Stimulated activated CD4-positive, alpha-beta T cell treated with anti-CD3 and anti-CD28 coated beads, Interleukin-4, amount 100 ng/mL, for 48 hours (primary cell): ENCODE measurements at places on chromosomes 2 and 18.

GRCh38 chr2:59529726-59530125 is 1023.7 kb downstream of the BCL11A start:
- no peak for DNase-seq

- DNase-seq: no peak
Measured at GRCh38 chr2:142873831-142874287, 3.6 kb upstream of the KYNU start.

GRCh38 chr18:741931-742512 is 29.6 kb upstream of the ENOSF1 start:
- DNase-seq: no peak

DNA sequence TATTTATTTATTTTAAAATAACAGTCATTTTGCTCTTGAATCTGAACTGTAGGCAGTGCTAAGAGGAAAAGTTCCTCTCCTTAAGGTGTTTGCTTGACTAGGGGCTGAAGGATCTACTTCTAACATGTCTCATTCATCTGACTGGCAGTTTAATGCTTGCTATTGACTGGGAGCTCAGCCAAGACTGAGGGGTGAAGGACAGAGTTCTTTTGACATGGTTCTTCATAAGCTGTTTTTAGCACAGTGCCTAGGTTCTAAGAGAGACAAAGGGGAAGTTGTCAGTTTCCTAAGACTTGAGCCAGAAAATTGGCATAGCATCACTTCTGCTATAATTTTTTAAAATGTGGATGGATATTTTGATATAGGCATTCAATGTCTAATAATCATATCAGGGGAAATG is 73.0 kb downstream of the COMMD1 start:
- no peak for DNase-seq

DNA sequence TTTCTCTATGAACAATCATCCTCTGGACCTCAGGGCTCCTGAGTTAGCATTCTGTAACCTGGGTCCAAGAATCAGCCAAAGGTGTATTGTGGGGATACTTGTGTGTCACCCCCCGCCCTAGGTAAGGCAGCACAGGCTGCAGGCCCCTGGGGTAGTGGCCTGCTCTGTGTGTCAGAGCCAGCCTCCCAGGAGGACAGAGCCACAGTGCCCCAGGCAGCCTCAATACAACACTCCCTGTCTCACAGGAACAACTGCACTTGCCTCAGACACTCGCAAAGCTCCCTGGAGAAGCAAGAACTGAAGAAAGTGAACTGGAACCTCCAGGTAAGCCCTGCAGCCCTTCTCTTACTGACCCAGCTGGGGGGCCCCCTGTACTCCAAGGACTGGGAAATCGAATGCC is 121.3 kb upstream of the PPP1CB start:
- no peak for DNase-seq

GRCh38 chr18:34222307-34223163 is 2.2 kb downstream of the NOL4 start:
- DNase-seq: no peak

DNA sequence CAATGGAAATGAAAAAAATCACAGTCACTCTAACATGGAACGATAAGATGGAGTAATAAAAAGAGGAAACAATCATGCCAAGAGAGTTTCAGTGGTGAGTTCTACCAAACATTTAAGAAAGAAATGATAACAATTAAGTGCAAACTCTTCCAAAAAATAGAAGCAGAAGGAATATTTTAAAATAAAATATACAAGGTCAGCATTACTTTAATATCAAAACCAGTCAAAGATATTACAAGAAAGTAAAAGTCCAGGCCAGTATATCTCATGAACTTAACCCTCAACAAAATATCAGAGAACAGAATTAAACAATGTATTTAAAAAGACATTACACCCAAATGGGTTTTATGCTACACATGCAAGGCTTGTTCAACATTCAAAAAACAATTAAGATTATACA is 829.4 kb downstream of the TRIB2 start:
- DNase-seq: no peak

- DNase-seq: no peak
Measured at GRCh38 chr2:157262248-157262647, 4.7 kb downstream of the GALNT5 start.

- no peak for DNase-seq
Measured at GRCh38 chr2:74079522-74080341, 68.0 kb downstream of the BOLA3 start.

- DNase-seq: no peak
Measured at GRCh38 chr2:143697744-143698143, 568.5 kb downstream of the ARHGAP15 start.

GRCh38 chr2:69177785-69178636 is 165.0 kb downstream of the ANTXR1 start:
- DNase-seq: no peak

DNA sequence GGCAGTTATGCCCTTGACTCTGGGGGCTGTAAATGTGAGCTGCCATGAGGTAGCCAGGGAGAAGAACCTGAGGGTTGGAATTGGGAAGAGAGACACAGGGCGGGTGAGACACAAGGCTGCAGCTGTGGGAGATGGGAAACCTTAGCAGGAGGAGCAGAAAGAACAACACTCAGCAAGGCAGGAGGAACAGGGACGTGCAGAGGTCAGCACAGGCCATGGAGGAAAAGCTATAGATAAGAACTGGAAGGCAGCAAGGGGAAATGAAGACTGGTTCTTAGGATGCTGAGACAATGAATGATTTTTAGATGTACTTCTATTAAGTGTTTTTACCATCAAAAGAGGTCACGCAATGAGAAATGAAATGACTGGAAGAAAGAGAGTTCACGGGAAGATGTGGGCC is 80.2 kb downstream of the USP40 start:
- DNase-seq: no peak

DNA sequence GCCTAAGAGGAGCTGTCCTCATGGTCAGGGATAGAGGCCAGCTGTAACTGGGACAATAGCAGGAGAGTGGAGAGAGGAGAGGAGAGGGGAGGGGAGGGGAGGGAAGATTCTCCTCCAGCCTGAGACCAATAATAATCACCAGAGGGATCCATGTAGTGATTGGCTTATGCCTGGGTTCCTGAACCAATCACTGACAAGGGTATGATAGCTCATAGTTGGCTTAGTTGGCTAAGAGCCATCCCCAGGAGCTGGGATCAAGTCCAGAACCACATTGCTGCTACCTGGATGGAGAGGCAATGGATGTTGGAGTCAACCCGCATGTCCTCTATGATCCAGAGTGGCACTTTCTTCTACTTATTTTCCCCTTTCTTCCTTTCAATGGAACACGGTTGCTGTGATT is 7.7 kb upstream of the ST8SIA5 start:
- DNase-seq: no peak

GRCh38 chr18:26017929-26018328 is 72.5 kb downstream of the SS18 start:
- DNase-seq: no peak

DNA sequence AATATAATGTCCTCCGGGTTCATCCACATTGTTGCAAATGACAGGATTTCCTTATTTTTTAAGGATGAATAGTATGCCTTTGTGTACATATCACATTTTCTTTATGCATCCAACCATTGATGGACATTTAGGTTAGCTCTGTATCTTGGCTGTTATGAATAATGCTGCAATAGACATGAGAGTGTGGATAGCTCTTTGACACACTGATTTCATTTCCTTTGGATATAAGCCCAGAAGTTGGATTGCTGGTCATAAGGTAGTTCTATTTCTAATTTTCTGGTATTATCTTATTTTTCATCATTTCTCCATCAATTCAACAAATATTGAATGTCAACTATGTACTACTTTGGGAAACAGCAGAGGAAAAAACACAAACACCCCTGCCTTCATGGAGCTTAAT is 423.3 kb downstream of the MTX2 start:
- no peak for DNase-seq

DNA sequence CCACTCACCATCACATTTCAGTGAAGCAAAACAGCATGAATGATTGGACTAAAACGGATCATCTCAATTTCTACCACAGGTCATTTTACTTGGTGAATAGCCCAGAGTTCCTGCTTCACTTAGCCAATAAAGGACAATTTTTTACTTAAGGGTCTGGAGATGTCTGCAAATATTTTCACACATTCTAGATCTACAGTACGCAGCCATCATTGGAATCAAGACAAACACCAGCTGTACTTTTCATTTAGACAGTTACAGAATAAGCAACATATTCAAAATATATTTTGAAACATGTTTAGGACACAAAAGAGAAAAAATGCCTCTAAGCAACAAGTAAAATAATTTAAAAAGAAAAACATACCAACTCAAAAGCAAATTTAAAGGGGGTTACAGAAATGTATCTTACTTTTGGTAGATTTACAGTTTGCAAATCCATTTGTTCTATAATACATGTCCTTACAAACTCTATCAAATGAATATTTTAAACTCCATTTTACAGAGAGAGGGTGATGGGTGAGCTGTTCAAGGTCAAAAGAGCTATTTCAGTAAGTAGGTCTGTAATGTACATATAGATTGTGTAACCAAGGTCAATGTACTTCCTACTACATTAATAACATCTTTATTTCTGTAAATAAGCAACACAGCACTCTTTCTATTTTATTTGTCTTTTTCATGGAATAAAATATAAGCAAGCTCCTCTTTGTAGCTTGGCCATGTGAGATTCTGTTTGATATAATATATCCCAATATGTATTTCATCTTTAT is 13.4 kb downstream of the PPP1R1C start:
- no peak for DNase-seq

DNA sequence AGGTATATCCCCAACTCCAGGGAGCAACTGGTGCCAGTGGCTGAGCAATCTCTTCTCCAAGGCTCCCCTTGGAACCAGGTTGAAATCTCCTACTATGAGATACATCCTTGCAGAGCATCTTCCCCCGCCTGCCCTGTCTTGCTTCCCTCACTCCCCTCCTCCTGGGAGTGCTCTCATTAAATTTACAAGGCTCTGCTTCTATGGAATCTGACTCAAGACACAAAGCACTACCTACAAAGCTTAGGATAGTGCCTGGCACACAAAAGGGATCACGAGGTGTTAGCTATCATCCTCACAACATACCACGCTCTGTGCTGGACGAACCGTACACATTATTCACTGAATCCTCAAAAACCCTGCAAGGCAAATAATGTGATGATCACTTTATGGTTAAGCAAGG is 121.6 kb downstream of the GALNT14 start:
- no peak for DNase-seq

DNA sequence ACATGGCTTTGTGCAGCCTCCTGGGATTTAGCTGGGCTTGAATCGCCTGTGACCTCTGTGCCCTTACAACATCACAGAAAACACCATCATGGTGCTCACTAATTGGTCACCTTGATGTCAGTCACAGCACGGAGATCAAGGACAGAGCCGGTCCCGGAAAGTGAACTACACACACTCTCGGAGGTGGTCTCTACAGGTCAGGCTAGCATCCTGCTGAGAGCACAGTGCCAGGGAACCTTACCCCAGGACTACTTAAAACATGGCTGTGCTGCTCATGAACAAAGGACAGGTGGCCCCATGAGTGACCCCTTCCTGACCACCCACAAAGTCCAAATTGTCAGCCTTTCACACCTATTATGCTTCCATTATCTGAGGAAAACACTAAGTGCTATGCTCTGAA is 1782.1 kb upstream of the CELF4 start:
- no peak for DNase-seq

GRCh38 chr18:36849288-36850006 is 20.5 kb downstream of the KIAA1328 start:
- no peak for DNase-seq
